ENCODE measurements at places on chromosomes 4 and X.
A peak's percentile ranks its signal among the peaks of the same experiment; 100 is the strongest.

- DNase-seq: no peak
Measured at GRCh38 chr4:19547463-19547862, 704.2 kb upstream of the SLIT2 start.

DNA sequence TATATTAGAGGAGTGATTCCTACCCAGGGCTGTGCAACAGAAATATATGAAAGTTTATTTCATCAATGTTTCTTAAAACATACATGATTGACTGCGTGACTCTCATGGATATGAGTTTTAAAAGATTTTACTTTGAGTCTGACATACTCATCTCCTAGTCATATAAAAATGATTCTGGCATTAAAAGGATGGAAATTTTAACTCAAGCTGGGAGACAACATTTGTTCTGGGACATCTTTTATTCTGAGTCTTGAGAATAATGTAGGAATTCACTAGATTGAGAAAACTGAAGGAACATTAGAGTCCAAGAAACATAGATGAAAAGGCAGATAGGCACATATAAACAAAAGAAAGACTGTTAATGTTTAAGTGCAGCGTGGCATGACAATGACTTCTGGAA, 649.6 kb downstream of the SPRY1 start:
- no peak for DNase-seq

DNA sequence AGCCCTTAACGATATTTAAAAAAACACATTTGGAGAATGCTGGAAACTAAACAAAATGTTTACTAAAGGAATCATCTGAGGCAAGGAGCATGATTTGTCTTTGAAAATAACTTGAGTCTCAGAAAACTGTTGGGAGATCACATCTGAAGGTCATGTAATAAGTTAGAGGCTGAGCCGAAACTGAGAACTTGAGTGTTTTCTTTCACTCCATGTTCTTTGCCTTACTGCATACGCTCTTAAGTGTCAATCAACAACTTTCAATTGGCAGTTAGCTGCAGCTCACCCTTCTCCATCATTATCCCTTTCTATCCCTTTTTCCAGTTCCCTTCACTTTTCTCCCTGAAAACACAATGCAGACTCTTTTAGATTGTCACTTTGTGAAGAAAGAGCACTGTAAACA, 216.2 kb downstream of the ADGRA3 start:
- DNase-seq: no peak

GRCh38 chr4:182640932-182641331, 276.3 kb downstream of the DCTD start:
- no peak for DNase-seq

DNA sequence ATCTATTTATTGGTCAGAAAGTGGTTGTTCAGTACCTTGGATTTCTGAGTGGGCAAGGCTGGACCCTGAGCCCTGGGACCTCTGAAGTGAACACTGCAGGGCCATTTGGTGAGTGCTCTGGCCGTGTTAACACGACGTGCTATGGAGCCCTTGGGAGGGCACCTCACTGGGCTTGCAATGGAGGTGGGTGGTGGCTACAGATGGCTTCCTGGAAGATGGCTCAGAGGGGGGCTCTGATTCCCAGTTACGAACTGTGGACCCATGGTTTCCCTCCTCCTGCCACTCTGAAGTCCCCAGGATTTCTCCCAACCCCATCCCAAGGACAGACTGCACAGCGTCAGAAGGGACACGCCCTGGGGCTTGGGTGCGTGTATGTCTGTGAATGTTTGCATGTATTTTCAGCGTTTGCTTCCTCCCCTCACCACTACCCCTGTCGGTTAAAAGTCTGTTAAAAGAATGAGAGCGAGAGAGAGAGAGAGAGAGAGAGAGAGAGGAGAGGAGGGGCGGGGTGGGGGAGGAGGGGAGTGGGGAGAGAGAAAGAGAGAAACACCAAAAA, 3.7 kb upstream of the RHOH start:
- DNase-seq: no peak

- no peak for DNase-seq
Measured at GRCh38 chrX:23616361-23616760, 50.9 kb upstream of the PRDX4 start.

- DNase-seq: no peak
Measured at GRCh38 chrX:24262309-24262708, 51.6 kb downstream of the SUPT20HL2 start.

- DNase-seq: no peak
Measured at GRCh38 chr4:78667325-78667724, 108.8 kb upstream of the BMP2K start.

- DNase-seq: no peak
Measured at GRCh38 chr4:120749445-120750151, 172.9 kb downstream of the PRDM5 start.

DNA sequence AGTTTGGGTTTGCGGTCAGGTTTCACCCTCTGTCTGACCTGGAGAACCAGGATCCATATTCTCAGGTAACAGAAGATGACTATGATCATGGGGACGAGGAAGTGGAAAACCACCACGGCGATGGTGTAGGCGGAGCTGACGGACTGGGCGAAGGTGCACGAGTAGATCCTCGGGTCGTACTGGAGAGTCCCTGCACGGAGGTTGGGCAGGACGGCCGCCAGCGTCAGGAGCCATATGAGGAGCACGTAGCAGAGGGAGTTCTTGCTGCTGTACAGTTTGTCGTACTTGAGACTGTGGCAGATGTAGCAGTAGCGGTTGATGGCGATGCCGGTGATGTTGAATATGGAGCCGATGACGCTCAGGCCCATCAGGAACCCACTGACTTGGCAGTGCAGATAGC, 21.3 kb downstream of the MTNR1A start:
- no peak for DNase-seq

- DNase-seq: no peak
Measured at GRCh38 chrX:50889582-50889981, 21.0 kb upstream of the BMP15 start.

GRCh38 chrX:68666580-68666979, 19.1 kb downstream of the STARD8 start:
- no peak for DNase-seq

GRCh38 chr4:76982638-76983584, 33.4 kb downstream of the SEPTIN11 start:
- peak; percentile 17 for DNase-seq

DNA sequence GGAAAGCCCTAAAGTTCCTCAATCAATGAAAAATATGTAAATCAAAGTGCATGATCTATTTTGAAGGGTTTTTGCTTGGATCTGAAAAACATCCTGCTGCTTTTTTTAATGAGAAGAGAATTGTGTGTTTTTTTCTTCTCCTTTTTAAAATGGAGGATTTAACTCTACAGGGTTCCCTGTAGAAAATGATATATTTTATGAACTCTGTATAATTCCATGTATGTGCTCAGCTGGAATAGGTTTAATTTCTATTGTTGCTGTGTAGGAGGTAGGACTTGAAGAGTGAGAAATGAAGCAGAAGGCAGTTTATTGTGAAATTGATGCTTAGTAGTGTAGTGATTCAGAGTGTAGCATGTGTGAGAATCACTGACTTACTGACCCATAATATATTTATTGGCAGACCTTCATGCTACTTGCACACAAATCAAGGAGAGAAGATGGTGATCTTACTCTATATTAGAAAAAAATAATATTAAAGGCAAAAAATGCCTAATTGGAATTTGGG, 286.8 kb upstream of the FSTL5 start:
- no peak for DNase-seq
